ENCODE measurements at places on chromosomes 16 and 17.

- no peak for DNase-seq
Observed at GRCh38 chr16:31250782-31251384, 8.9 kb upstream of the ITGAM start.

- DNase-seq: no peak
Observed at GRCh38 chr17:55757659-55758058, 6.8 kb downstream of the PCTP start.

- DNase-seq: no peak
Observed at GRCh38 chr16:1156055-1156982, 3.4 kb downstream of the CACNA1H start.

DNA sequence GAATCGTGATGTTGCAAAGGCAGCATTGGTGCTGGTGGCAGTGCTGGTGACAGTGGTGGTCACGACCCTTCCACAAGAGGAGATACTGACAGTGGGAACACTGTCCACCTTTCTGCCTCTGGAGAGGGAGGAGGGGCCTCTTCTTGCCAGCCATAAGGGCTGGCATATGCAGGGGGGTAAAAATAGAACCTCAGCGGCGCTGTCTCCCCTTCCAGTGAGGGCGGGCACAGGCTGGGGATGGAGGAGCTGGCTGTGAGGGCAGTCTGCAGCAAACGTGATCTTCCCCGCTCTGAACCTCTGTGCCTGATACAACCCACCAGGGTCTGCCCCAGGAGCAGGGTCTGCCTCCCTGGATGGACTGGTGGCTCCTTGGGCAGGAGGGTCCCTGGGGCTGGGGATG lies 3.4 kb downstream of the RAP1GAP2 start:
- DNase-seq: no peak

DNA sequence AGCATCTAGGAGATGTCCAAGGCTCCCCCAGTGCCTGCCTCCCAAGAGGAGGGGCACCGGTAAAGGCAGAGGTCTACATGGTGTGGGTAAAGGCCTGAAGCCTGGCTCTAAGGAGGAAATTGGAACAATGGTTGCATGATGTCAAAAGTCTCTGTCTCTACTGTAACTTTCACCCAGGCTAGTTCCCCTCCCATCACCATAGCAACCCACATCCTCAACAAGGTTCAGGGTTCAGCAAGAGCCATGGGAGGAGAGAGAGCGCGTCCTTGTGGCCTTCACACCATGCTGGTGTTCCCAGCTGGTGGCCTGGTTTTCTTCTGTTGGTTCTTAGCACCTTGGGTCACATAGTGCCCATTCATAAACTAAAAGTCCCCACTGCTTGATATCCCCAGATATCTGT lies 196.7 kb upstream of the CDH5 start:
- no peak for DNase-seq

GRCh38 chr17:61335845-61336655 lies 63.6 kb upstream of the TBX2 start:
- peak; percentile 94 for DNase-seq

DNA sequence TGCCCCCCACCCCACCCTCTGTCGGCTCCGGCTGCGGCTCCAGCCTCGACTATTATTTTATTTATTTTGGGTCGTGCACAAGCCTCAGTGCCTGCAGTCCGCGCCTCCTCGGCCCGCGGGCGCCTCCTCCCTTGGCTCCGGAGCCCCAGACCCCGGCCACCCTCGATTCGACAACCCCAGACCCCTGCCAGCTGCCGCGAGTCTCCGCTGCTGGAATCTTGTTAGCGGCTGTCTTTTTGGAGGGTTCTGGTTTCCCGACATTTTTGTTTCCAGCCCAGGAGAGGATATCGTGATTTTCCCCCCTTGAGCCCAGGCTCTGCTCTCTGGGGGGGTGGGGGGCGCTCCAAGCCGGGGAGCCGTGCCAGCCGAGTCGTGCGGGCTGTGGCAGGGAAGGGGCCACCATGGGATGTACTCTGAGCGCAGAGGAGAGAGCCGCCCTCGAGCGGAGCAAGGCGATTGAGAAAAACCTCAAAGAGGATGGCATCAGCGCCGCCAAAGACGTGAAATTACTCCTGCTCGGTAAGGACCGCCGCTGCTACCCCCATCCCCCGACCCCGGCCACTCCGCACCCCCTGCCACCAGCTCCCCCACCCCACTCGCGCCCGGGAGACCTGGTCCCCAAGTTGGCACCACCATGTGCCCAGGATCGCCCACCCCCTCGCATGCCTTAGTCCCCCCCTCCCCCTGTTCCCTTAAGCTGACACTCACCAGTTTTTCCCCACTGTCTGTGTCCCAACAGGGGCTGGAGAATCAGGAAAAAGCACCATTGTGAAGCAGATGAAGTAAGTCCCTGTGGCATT lies 746 bp downstream of the GNAO1 start:
- no peak for DNase-seq

- no peak for DNase-seq
Observed at GRCh38 chr17:47981462-47981861, 10.5 kb downstream of the CDK5RAP3 start.

DNA sequence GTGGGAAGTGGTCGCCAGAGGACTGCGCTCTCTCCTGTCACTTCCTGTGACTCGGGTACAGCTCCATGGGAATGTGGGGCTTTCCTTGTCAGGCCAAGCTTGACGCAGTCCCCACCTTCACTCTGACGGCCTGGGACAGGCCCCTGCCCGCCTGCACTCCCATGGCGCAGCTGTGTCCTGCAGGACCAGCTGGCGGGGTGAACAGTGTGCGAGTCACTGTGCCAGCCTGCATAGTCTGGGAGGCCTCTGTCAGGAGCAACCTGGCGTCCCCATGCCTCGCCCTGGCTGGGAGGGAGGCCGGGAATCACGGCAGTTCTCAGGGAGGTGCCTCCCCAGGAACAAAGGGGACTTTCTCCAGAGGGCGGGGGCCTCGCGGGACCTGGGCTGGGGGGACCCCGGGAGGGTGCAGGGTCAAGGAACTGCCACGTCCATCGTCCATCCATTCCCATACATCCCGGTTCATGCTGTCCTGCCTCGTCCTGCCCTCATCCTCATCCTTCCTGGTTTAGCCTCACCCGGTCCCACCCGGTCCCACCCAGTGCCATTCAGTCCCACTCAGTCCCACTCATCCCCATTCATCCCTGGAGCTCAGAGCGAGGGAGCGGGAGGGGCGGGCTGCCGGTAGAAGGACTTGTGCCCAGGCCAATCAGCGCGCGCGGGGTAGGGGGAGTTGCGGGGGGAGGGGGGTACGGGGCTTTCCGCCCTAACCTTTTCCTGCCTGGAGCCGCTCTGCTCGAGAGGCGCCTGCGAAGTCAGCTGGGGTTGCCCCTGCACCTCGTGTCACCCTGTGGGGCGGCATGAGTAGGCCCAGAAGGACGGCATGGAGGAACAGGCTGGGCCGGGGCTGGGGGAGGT lies 13.4 kb downstream of the FLYWCH1 start:
- DNase-seq: no peak

DNA sequence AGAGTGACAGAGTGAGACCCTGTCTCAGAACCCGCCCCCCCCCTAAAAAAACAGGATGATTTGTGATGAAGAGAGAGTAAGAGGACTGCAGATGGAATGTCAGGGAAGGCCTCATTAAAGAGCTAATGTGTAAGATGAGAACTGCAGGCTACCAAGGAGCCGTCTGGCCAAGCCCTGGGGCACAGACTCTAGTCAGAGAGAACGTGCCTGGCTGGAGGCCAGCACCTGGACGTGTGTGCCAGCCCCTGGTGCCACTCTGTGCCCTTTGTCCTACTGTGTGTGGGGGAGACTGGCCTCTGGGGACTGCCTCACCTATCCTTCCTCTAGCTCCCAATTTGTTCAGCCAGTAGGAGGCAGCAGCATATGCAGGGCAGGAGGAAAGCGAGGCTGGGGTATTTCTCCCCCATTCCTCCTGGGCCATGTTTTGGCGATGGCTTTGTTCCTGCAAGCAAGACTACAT lies 37.1 kb downstream of the KNOP1 start:
- DNase-seq: peak; percentile 21

DNA sequence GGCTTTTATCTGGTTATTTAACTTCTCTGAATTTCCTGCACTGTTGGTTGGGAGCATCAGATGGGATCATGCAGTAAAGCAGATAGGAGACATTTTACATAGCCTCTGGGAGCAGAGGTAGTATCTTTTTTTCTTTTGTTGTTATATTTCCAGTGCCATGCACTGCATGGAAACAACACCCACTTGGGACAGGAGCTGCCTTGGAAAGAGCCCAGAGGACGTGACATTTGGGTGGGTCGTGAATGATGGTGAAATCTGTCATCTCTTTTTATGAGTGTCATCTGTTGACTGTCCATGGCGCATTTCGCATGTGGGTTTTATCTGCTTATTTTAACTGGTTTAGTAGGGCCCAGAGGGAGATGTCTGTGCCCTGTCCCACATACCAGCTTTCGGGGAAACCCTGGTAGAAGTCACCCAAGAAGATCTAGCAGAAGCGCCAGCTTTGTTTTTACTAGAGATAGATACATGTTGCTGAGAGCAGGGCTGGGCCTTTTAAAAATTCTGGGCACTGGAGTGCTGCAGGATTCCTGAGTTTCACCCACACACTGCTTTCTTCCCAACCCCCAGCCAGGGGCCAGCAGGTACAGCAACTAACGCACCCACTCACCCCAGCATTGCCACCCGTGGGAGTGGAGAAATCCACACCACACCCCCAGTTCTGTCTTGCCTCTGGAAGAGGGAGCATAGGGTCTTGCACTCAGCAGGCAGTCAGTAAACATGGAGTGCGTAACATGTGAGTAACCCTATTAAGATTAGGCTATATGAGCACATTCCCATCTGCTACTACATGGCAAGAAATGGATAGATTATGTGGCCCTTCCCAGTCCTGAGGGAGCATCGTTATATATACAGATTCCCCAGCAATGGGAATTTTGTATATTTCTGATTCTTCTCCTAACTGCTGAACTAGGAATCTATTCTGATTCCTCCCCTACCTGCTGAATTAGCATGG lies 8.4 kb upstream of the TERF2 start:
- no peak for DNase-seq

- DNase-seq: peak; percentile 52
Observed at GRCh38 chr16:49440156-49441065, 66.8 kb downstream of the C16orf78 start.

DNA sequence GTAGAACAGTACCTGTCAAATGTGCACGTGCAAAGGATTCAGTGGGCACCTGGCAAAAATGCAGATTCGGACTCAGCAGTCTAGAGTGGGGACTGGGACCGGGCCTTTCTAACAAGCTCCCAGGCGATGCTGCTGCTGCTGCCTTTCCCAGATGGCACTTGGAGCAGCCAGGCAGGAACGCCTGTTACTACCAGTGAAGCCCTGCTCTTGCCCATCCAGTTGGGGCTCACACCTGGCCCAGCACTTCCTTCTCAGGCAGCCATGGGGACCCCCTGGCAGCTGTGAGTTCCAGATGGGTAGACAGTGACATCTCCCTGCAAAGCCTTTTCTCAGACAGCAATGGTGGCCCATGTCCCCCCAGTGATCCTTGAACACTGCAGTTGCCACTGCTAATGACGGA lies 30.4 kb downstream of the KDM8 start:
- DNase-seq: no peak

GRCh38 chr16:678858-679813 lies 1.1 kb upstream of the STUB1 start:
- peak; percentile 54 for DNase-seq

- DNase-seq: no peak
Observed at GRCh38 chr16:19239511-19240155, 45.9 kb upstream of the CLEC19A start.

DNA sequence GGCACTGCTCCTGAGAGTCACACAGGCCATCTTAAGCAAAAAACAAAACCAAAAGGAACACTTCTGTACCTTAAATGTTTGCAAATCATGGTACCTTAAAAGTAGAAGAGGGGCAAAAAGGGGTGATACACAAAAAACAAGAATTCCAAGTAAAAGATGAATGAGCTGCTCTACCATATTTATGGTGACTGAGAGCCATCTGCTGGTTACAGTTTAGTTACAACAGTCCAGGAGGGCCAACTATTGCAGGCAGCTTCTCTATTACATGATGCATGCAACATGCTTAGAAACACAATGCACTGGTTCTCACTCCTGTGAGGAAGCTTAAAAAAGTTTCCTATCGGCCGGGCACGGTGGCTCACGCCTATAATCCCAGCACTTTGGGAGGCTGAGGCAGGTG lies 53.5 kb downstream of the STX8 start:
- DNase-seq: no peak

GRCh38 chr17:77753691-77754245 lies 204.7 kb upstream of the TNRC6C start:
- DNase-seq: no peak

DNA sequence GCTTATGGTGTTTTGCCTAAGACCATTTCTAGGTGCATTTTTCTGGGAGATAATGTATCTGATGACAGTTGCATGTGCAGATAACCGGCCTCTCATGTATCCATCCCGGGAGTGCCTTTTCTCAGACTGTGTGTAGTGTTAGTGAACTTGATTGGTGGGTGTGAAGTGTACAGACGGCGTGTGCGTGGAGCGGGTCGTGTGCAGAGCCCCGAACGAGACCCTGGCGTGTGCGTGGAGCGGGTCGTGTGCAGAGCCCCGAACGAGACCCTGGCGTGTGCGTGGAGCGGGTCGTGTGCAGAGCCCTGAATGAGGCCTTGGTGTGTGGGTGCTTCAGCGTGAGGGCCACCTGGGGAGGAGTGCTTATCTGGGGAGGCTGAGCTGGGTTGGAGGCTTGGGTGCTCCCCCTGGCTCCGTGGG lies 28.9 kb upstream of the ZNF750 start:
- no peak for DNase-seq

GRCh38 chr17:65556014-65556909 lies 5.2 kb downstream of the AXIN2 start:
- DNase-seq: peak; percentile 20

Data from DMS 273 treated with DMSO at 0.1 percent for 48 hours (cell line).